ENCODE measurements at places on chromosomes 7 and 10.

- no peak for DNase-seq
Measured at GRCh38 chr7:117129521-117129955, 176.2 kb downstream of the ST7 start.

GRCh38 chr10:110632591-110633215 is 11.4 kb upstream of the RBM20 start:
- no peak for DNase-seq

DNA sequence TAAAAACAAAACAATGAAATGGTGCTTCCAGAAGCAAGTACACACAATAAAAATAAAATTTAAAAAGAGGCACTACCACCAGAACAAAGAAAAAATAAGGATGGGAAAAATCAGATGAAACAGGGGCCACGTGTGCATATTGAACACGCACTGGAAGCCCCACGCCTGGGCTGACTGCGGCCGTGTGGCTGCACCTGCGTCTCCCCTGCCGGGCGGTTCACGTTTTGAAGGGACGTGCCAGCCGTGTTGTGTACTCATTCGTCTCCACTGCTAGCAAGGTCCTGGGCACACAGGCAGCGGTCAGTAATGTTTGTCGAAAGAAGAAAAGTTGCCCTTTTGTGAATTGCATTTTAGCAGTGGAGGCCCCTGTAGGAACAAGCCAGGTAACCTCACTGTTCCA is 255.9 kb upstream of the RNF32 start:
- no peak for DNase-seq

DNA sequence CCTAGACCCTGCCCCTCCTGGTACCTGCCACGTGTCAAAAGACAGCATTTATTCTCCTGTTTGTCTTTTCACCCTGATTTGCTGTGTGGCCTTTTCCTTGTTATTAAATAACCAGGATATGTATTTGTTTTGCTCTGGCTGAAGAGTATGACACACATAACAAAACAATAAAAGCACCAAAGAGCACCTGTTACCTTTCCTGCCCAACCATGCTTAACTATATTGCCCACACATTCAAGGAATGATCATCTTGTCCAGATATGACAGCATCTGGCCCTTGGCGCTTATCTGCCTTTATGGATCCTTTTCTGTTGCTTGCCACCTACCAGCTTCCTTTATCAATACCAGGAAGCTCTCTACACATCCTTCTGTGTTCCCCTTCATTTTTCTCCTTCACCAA is 357.7 kb downstream of the FGFR2 start:
- no peak for DNase-seq

DNA sequence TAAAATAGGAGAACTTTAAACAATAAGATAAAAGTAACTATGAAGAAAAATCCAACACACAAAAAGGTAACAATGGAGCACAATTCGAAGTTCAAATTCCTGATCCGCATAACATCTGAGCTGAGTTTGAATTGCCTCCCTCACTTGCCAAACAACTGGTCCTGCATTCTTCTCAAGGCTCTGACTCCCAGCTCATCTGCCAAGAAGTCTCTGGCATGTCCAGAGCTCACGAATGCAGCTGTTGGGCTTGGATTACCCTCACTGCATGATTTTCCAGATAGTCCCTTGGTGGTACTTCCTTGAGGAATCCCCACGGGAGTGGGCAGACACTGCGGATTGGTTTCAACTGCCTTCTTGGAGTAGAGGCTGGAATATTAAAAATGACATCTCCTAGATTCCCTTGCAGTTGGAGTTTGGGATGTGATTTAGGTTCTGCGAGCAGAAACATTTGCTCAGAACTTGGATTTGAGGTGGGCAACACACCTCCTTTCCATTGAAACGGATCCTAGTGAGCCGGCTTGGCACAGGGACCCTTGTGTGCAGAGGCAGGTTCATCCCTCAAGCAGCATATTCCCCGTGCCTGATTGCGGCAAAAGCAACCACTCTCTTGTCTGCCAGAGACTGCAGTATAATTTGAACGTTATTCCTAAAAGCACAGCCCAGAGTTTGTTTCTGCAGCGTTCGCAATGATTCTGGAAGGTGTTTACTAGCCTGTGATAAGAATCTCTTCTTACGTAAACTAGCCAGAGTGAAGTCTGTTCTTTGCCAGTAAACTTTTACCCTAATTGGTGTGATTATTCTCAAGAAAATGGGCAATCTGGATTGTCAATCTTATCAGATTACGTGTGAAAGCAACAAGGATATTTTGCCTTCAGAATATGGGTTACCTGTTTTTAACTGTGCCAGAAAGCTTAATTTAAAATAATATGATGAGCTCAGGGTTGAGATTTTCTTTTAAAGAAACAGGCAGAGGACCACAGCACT is 23.4 kb upstream of the PRKCQ start:
- no peak for DNase-seq

DNA sequence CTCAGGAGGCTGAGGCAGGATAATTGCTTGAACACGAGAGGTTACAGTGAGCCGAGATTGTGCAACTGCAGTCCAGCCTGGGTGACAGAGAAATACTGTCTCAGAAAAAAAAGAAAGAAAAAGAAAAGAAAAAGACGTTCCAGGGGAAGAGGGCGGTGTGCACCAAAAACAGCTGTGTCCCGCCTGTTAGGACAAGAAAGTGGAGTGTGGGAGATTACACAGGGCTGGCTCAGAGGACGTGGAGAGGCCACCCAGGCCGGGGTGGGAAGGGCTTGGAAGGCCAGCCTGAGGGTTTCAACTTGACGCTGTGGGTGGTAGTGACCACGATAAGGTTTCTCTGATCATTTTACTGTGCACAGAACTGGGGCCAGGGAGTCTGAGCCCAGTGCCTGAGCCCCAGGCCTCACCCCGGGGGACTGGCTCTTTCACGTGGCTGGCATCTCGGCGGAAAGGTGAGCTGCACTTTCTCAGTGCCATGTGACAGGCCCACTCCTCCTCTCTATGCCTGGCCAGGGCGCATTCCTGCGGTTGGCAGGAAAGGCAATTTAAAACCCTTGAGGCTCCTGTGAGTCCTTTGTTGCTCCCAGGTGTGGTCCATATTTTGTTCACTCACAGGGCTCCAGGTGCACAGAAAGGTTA is 13.9 kb downstream of the RHBDD2 start:
- DNase-seq, result no peak

- peak; percentile 32 for DNase-seq
Measured at GRCh38 chr7:153061910-153062528, 302.5 kb downstream of the ACTR3B start.

GRCh38 chr7:45068236-45069023 is 20.3 kb downstream of the NACAD start:
- DNase-seq, result no peak

GRCh38 chr10:122503886-122504609 is 42.7 kb downstream of the HTRA1 start:
- DNase-seq, result no peak

GRCh38 chr7:2088801-2089200 is 143.9 kb downstream of the MAD1L1 start:
- DNase-seq, result no peak

DNA sequence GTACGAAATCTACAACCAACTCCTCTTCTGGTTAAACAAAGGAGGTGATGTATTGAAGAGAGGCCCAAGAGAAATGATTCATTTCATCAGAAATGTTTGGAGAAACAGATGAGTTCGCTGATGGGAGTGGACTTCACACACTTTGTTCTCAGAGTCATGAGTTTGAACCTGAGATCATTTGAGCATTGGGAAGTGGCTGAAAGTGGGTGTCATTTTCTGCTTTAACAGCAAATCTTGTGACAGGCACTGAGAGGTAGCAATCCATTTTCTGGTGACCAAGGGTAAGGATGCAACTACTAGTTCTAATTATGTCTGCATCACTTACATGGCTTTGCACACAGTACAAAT is 51.4 kb downstream of the RBM20 start:
- DNase-seq, result no peak

- DNase-seq, result no peak
Measured at GRCh38 chr10:69202332-69202731, 17.8 kb upstream of the HKDC1 start.

DNA sequence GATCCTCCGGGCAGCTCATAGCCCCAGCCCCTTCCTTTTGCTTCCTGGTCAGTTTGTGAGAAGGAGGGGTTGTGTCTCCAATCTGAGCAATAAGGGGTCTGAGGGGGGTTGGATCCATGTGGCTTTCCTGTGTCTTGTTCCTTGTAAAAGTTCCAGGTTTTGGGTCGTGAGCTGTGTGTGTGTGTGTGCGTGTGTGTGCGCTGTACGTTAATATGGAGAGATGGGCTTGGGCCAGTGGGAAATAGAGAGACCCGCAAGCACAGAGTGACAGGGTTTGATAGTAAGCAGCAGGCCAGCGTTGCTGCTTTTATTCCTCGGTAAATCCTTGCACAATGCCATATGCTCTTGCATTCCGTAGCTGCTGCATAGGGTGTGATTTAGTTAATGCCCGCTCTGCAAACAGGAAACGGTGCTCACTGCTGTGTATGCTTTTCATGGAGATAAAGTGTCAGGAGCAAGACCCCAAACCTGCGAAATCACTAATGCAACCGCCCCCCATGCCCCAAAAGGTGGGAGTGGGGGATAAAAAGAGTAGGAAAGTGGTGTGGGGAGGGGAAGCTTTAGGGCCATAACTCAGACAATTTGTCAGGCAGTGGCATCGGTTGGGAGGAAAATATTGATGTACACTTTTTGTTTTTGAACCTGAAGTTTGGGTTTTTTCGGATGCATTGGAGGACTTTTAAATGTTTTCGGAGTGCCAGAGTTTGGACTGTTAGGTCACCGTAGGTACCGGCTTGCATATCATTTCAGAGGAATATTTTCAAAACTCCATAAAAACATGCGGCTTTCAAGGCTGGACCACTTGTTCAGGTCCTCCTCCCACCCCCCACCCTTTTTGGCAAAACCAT is 108.7 kb downstream of the TCF7L2 start:
- no peak for DNase-seq

- no peak for DNase-seq
Measured at GRCh38 chr10:108060246-108060645, 895.7 kb upstream of the SORCS1 start.

GRCh38 chr10:132698761-132699391 is 87.1 kb downstream of the NKX6-2 start:
- DNase-seq, result no peak

- no peak for DNase-seq
Measured at GRCh38 chr10:106513352-106513771, 651.1 kb downstream of the SORCS1 start.

DNA sequence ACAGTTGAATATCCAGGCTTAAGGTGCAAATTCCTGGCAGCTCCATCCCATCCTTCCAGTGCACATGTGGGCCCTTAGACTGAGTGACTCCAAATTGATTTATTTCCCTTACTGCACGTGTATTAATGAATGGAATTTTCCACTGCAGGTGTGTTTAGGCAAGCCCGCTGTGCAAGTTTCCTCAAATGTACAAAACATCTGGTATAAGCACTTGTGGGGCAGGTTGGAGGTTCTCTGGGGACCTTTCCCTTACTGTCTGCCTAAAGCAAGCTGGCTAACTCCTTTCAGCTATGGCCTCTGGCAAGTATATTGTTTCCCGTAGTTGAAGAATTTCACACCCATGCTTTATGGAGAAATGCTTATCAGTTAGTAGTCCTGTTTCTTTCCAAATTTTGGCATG is 25.3 kb upstream of the GIMAP6 start:
- DNase-seq, result no peak

DNA sequence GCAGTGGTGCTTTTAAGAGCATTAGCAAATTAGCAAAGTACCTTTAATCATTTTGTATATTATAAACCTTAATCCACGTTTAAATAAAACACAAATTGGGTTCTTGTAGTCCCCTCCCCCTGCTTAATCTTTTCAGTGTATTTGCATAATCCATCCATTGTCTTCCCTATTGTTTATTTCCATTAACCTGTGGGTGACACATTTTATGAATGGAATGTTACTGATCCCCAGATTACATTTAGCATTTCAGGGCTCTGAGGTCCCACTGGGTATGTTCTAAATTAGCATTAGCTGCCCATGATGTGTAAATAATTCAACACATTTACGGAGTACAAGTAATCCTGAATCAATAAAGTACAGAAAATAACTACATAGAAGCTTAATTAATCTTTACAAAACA is 138.4 kb upstream of the FEZF1 start:
- DNase-seq, result no peak

- no peak for DNase-seq
Measured at GRCh38 chr7:31492086-31492485, 21.8 kb upstream of the ITPRID1 start.

DNA sequence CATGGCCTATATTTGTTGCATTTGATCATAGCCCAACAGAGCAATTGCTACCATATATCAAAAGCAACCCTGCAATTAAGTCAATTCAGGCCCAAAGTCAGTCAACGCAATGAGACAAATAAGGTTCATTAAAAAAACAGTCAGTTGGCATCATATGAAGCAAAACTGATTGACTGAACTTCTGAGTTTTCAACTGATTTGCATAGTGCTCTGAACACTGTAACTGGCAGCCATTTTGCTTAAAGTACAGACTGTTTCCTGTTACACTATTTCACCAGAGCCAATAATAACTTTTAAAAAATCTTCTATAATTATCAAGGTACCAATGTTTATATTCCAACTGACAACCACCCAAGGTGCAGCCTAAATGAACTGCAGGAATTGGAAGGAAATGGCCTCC is 68.4 kb upstream of the RAPGEF5 start:
- DNase-seq, result no peak

DNA sequence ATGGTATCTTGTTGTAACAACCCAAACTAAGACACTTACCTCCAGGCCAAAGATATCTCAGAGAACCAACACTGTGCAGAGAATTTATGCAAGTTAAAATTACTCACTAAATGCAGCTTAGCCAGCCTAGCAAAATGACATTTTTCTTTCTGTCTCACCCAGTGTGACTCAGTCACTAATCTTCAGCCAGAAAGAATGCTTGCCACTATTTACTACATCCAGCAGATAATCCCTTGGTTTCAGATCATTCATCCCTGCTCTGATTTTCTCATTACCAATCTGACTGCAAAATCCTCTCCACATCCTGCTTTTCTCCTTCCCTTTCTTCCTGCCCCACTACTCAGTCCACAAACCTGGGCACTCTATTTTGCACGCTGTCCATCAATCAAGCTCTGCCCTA is 93.5 kb upstream of the NEBL start:
- no peak for DNase-seq

- no peak for DNase-seq
Measured at GRCh38 chr10:57262892-57263291, 901.8 kb upstream of the ZWINT start.

DNA sequence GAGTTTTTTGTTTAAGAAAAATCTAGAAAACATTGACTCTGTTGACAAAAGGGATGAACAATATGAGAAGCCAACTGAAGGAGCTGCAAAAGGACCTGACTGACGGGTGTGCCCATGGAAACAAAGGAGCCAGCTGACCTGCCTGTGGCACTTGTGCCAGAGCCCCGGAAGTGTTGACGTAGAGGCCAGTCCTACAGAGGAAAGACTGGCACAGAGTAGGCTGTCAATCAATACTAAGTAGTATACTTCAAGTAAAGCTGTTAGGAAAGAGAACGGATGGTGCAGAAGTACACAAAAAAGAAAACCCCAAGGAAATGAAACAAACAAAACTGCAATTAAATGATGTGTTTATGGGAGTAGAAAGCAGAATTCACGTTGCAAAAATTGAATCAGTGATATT is 19.0 kb upstream of the ABI1 start:
- DNase-seq, result no peak

Measured in activated CD4-positive, alpha-beta T cell treated with anti-CD3 and anti-CD28 coated beads for 36 hours (primary cell).